NCI-H2029 treated with DMSO at 0.1 percent for 48 hours (cell line): ENCODE measurements at places on chromosomes 11 and 22.

GRCh38 chr11:64568584-64569140 lies 22.4 kb upstream of the SLC22A12 start:
- DNase-seq: no peak

- DNase-seq: no peak
Observed at GRCh38 chr11:105032495-105032894, 2.4 kb downstream of the CASP1 start.

- DNase-seq: no peak
Observed at GRCh38 chr11:123853038-123853437, 32.4 kb downstream of the TMEM225 start.

DNA sequence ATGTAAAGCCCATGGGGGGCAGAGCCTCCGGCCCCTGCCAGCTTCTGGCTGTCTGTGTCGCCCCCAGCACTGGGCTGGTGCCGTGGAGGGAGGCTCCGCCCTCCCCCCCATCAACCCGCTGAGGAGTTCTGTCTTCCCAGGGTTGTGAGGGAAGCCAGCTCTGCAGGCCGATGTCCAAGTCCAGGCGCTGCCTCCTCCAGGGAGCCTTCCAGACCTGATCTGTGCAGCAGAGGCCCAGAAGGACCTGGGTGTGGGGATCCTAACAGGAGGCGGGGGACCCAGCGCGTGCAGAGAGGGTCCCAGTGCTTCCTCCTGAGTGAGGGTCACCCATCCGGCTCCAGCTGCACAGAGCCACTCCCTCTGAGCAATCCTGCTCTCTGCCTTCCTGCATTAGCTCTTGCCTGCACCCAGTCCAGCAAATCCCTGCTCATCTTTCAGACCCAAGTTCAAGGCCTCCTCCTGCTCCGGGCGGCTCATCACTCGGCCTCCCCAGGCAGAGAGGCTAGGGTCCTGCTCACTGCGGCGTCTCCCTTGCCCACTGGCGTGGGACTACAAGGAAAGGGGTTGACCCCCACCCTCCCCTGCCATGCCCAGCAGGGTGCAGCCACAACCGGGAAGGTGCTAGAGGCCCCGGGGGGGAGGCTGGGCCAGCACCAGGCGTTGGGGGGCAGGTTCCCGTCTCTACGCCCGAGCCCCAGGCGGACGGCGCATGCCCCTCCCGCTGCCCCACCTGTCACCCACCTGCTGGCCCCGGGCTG lies 16.4 kb downstream of the PRR33 start:
- no peak for DNase-seq
